ENCODE measurements at places on chromosomes 7 and 10.

DNA sequence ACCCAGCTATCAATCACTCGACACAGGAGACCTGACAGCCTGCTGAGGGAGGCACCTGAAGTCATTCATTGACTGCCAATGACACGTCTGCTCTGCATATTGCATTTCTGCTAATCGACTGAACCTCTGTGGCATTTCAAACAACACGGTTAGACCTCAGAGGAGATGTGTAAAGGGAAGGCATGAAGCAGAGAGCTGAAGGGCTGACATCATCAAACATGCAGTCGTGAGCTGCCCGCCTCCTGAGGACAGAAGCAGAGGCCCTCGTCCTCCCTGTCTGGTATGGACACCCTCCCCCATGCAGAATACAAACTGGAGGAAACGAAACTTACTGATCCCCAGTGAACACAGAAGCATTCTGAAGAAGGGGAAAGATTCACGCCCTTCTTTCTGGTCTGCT is 462.6 kb upstream of the MGMT start:
- DNase-seq = no peak

DNA sequence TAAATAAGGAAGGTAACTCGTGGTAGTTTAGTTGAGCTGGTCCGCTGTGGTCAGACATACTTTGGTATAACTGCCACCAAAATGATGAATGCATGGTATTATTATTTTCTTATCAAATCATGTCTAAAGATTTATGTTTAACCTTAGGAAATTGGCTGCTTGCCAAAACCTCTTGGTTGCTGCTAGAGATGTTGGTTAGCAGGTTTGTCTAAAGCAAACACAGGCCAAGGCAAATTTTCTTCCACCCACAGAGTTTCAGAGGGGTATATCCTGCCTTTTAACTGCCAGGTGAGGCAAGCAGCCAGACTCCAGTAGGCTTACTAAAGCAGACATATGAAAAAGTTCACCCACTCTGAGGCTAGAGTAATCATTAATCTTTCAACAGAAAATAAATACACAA is 101.4 kb downstream of the SEMA3E start:
- DNase-seq = no peak

- DNase-seq = no peak
Observed at GRCh38 chr10:110893559-110894179, 21.9 kb downstream of the PDCD4 start.

- no peak for DNase-seq
Observed at GRCh38 chr7:44846816-44847508, 925 bp downstream of the H2AZ2 start.

DNA sequence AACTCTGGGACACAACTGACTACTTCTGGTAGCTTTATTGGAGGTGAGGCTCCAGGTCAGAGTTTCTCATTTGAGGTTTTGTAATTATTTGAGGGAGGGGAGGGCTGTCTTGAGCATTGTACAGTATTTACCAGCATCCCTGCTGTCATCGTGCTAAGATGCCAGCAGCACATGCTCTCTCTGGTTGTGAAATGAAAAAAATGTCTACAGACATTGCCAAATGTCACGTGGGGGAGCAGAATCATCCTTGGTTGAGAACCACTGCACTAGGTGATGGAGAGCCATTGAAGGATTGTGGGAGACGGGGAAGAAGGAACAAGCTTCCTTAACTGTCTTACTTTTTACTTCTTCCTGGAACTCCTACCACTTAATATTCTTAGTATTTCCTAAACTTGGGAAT is 5.0 kb downstream of the SEPTIN7 start:
- DNase-seq = no peak

GRCh38 chr10:18195060-18195799 is 55.0 kb downstream of the CACNB2 start:
- no peak for DNase-seq

DNA sequence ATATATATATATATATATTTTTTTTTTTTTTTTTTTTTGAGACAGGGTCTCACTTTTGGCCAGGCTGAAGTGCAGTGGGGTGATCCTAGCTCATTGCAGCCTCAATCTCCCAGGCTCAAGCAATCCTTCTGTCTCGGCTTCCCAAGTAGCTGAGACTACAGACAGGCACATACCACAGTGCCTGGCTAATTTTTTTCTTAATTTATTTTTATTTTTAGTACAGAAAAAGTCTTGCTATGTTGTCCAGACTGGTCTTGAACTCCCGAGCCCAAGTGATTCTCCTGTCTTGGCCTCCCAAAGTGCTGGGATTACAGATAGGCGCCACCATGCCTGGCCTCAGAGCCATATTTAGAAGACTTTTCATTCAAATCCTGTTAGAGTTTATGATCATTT is 79.6 kb downstream of the PRTFDC1 start:
- DNase-seq = no peak

GRCh38 chr7:73871163-73872011 is 10.4 kb downstream of the TMEM270 start:
- DNase-seq = no peak

DNA sequence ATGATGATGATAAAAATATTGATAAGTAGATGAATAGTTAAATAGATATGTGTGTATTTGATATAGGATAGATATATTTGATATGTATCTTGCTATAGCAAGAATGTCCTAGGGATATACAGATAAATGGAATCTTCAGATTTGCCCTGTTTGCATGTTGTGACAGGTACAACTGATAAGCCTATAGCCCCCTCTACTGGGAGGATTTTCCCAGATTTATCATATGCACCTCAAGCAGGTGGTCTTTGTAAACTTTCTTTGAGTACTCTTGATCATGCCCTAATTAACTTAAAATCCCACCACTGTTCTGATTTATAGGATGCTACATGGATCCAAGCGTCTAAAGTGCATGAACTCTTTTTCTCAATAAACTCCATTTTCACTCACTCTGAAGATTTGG is 1050.7 kb downstream of the SORCS3 start:
- no peak for DNase-seq

DNA sequence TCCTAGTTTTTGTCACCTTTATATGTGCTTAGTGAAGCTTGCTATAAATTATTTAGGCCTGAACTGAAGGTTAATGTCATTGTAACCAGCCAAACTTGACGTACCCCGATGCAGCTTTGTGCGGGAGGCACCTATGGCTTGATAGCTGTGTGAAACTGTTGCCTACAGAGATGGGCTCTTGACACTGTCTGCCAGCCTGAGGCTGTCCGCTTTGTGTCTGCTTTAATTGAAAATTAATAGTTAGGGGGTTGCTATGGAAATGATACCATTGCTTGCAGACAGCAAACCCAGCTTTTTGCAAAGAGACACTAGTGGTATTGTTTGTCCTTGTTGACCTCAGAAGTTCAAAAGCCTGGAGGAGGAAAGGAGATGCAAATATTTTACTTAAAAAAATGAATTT is 2.1 kb upstream of the FOXP2 start:
- DNase-seq = no peak

DNA sequence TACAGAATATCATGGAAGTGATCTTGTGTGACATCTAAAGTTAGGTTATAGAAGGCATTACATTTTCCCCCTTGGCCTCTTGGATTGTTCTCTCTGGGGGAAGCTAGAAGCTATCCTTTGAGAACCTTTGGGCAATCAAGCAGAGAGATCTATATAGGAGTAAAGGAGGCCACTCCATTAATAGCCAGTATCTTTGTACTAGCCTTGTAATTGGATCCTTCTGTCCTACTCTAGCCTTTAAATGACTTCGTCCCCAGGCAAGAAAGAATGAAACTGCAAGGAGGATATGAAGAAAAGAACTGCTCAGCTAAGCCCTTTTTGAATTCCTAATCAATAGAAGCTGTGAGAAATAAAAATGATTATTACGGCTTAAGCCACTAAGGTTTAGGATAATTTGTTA is 230.9 kb downstream of the AGMO start:
- DNase-seq = no peak

GRCh38 chr10:88989824-88990383 is 694 bp upstream of the FAS start:
- DNase-seq = no peak

DNA sequence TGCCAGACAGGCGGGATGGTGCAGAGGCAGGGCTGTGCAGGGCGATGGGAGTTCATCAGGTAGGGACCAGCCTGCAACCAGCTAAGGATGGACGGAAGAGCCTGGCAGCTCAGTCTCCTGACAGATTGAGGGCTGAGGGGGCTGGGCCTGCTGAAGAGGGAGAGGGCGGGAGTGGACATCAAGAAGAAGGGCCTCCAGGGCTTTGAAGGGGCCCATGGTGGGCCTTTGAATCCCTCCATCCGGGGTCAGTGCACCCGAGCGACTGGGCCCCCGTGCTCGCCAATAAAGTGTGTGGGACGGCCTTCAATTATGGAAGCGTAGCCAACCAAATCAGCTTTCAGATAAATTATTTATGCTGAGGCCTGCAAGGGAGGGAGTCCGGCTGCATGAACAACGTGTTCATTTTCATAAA is 431.2 kb downstream of the RPS24 start:
- DNase-seq = no peak

- no peak for DNase-seq
Observed at GRCh38 chr10:122642726-122643605, 56.7 kb downstream of the C10orf120 start.

DNA sequence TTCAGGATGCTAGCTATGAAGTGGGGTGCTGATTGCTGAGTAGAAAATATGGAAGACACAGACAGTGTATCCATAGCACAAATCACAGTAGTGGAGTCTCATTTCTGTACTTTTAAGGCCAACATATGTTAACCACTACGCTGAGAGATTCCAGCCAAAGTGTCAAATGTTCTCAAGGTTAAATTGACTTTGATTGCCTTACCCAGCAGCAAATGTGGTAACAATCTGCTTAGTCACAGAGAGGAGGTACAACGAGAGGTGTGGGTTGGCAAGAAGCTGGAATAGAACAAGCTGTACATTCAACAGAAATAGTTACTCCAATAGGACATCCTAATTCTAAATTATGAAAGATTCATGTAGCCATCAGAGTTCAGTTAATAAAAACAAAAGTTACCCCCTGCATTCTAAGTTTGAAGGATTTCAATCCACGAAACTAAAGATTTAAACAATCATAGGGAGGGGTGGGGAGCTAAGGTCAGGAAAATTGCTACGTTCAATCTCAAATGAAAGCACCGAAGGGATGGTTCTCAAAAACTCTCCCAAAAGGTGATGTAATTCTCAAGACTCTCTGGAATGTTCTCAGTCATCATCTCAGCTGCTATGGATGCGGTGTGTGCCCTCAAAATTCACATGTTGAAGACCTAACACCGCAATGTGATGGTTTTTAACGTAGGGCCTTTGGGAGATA is 137.0 kb downstream of the ETV1 start:
- no peak for DNase-seq

- DNase-seq = no peak
Observed at GRCh38 chr10:13422800-13423199, 74.7 kb upstream of the SEPHS1 start.

DNA sequence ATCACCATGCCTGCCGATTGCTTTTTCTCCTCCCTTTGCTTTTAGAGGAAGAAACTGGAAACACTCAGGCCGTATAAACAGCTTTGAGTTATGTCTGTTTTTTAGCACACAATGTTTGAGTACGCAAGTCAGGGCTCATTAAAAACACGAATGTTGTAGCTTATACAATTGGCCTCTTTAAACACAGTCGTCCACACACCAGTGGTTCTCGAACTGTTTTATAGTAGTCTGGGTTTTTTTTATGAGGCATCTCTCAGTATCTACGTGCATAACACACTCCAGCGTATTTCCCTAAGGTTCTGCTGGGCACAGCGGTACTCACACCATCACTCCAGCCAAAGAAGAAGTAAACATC is 13.4 kb upstream of the CARD11 start:
- DNase-seq = no peak

- DNase-seq = no peak
Observed at GRCh38 chr7:108461840-108462239, 5.6 kb upstream of the NRCAM start.

DNA sequence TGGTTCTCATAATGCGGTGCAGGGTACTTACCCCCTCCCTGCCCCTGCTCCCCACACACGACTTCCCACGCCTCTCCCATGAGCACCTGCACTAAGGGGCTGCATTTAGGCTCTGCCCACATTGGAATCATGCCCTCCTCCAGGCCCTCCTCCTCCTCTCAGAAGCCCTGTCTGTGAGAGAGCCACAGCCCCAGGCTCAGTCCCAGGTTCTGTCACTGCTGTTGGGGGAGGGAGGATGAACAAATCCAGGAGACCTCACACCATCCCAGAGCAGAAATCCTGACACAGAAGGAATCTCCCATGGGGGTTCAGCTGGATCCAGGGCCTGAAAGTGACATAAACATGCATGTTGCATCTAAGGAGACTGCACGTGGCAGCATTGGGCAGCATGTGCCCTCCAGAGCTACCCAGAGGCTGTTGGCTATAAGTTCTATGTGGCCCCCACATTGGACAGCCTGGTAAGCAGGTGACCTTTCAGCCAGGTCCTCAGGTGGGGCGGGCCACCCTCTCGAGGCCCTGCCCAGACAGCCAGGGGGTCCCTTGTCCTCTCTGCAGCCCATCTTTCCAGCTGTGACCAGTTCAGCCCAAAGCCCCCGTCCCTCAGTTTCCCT is 1.6 kb upstream of the PILRA start:
- DNase-seq = no peak
